ENCODE measurements at places on chromosomes 4 and X. TPM values are rescaled to one million over a fixed set of nuclear protein-coding genes. Genes with fewer than 3 reads are reported as not detected.

RHOXF2B gene
- total RNA-seq: not detected

TBX22 gene
- total RNA-seq: not detected

TCEAL2 gene
- total RNA-seq: 0.68 TPM

MAGEB17 gene
- total RNA-seq: not detected

EIF4E gene
- total RNA-seq: 68.5 TPM

HTRA3 gene
- total RNA-seq: not detected

KCTD8 gene
- not detected for total RNA-seq

POU3F4 gene
- not detected for total RNA-seq

GAGE12J gene
- total RNA-seq: not detected

CPE gene
- total RNA-seq: not detected

C1GALT1C1 gene
- 1.1 TPM for total RNA-seq
